ENCODE measurements at places on chromosomes 7 and 10.
A peak's percentile ranks its signal among the peaks of the same experiment; 100 is the strongest.

DNA sequence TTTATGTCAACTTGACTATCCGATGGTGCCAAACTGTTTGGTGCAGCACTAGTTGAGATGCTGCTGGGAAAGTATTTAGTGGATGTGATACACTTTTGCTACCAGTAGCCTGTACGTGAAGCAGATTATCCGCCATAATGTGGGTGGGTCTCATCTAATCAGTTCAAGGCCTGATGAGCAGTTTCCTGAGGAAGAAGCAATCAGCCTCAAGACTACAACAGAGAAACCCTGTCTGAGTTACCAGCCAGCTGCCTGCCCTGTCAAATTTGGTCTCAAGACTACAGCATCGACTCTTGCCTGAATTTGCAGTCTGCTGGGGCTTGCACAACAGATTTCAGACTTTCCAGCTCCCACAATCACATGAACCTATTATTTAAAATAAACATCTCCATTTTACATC, 10.9 kb upstream of the RBP3 start:
- DNase-seq: no peak

DNA sequence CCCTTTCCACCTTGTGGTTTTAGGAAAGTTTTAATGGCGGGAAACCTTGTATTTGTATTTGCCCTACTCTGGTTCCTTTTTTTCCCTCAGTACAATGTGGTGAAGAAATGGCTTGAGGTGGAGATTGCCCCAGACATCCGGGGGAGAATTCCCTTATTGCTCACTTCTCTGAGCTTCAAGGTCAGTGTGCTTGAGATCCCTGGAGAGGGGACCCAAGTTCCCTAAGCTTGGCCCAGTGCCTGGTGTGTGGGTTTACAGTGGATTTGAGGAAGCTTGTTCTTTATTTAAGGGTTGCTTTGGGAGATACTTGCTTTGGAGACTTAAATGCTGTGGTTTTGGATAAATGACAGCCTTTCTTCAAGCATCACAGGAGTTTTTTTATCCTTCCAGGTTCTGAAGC, 18.3 kb downstream of the CALHM2 start:
- DNase-seq: no peak

DNA sequence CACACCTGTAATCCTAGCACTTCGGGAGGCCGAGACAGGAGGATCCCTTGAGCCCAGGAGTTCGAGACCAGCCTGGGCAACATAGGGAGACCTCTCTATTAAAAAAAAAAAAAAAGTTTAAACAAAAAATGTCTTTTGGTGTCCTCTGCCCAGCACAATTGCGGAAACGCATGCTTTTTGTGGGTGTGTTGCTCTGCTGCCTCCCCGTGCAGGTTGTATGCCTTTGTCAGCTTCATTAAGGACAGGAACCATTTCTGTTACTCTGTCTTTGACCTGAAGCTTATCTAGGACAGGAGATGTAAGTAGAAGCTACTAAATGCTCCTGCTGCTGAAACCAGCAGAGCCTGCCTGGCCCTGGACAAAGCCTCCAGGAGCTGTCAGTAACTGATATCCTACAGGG, 21.3 kb upstream of the ANKRD2 start:
- DNase-seq: no peak

- no peak for DNase-seq
Observed at GRCh38 chr7:98994046-98994944, 116.0 kb downstream of the TRRAP start.

DNA sequence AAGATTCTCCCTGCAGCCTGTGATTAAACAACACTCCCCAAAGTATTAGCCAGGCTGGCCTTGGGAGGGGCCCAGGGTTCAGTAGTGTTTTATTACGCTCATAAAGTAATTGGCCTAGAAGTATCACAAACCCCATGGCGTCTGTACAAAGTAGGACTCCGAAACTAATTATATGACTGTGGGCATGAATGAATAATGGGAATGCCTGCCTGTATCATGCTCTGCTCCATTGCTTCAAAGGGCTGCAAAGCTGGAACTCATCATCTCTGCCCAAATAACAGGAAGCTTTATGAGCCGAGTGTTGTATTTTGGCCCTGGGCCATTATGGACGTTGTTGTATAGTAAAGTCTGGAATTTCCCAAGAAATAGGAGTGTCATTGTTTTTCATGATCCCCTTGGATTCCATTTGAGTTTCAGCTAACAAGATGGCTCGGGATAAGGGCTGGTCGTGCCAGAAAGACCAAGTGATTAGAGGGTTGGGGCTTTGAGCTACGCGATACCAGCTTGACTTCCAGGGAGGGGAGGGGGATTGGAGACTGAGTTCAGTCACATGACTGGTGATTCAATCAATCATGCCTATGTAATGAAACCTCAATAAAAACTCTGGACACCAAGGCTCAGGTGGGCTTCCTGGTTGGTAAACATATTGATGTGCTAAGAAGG, 65.3 kb upstream of the NPTX2 start:
- DNase-seq: no peak

- DNase-seq: no peak
Observed at GRCh38 chr7:23207884-23208283, 26.0 kb downstream of the NUP42 start.

DNA sequence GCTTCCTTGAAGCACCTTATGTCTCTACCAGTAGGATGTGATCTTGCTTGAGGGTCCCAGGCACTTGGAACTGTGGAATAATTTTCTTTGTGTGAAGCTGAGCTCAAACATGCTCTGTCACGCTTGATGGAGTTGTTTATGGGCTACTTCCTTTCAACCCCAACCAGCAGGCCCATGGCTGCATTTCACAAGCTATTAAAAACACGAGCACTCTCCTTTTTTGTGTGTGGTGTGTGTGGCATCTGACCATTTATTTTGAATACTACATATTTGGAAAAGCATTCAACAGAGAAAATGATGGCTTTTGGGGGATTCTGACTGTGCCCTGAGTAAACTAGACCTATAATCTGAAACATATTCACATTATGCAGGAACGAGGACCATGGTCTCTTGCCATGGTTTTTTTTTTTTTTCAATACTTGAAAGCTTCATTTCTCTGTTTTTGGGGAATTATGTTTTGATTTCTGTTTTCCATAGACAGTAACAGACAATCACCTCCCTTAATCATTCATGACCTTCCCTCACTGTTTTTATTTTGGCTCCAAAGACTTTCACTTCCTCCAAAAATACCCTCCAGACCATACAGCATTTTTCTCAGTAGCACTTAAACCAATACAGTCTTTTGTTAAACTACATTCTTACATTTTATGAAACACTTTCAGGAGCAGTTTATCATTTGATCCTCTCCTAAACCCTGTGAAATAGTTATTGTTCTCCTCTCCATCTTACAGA, 233.6 kb upstream of the BMPER start:
- peak; percentile 21 for DNase-seq
